ENCODE measurements at places on chromosomes 5 and 9.

DNA sequence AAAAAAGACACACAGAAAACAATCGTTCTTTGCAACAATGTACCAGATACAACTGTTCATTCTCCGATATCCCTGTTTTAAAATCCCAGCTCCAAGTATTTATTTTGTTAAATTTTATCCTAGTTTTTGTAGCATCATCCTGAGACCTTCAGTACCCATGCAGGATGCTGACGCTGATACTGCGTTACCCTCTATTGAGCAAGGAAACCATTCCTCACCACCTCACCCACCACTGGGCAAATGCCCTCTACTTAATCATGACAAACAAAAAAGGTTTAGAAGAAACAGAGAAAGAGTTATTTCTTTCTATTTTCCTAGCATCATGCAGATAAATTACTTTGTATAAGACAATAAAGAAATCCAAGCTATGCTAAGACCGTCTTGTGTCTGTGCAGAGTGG is 136.1 kb upstream of the PCA3 start:
- DNase-seq, result no peak

GRCh38 chr5:93899026-93899600 is 157.7 kb upstream of the POU5F2 start:
- no peak for DNase-seq

- DNase-seq, result no peak
Measured at GRCh38 chr5:76762484-76762883, 46.6 kb downstream of the F2R start.

DNA sequence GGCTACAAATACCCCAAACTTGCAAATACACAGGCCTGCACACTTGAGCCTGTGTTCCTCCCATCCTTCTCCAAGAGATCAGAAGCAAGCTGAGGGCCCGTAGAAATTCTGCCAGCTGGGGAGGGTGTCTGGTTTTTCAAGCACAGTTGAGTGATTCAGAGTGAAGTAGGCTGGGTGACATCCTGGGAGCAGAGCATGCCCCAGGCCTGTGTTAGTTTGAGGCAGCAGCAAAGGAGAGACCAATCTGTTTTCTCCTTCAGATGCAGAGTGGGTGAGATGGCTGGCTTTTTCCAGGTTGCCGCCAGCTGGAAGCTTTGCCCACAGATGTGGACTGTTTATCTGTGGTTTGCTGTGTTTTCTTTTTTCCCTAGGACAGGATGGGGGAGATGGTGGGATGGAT is 63.1 kb downstream of the RCL1 start:
- no peak for DNase-seq

DNA sequence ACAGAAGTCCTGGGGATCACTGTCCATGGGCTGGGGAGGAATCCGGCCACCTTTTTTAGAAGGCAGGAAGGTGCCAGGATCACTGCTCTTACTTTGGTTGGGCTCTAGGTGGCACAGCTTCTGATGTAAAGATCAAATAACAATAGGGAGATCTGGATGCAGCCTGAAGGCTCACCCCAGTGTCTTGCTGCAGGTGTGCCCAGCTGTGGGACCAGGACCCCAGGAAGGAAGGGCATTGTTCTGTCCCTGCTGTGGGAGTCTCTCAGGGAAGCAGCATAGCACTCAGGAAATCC is 69.6 kb downstream of the DAB2IP start:
- DNase-seq, result no peak

DNA sequence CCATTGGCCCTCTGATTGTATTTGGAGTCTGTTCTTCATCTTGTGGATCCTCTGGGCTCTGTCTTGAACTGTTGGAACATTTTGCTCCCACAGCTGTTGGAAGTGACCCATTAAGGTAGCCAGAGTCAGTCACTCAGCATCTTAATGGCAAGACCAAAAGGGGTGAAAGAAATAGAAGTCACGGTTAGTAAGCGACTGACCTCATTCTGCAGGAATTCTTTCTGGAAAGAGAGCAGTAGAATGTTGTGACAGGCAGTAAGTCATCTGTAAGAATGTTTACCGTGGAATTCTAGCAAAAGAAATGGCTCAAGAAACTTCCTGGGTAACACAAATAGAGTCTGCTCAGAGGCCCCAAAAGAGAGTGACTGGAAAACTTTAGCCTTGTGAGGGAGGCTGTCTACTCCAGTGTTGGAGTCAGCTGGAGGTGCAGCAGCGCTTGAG is 28.6 kb upstream of the TNC start:
- no peak for DNase-seq
